ENCODE measurements at places on chromosomes 6 and 20.
A peak's percentile ranks its signal among the peaks of the same experiment; 100 is the strongest.

GRCh38 chr20:48574383-48574782 lies 253.4 kb downstream of the PREX1 start:
- no peak for DNase-seq

GRCh38 chr6:125370343-125370742 lies 68.6 kb upstream of the HDDC2 start:
- no peak for DNase-seq

DNA sequence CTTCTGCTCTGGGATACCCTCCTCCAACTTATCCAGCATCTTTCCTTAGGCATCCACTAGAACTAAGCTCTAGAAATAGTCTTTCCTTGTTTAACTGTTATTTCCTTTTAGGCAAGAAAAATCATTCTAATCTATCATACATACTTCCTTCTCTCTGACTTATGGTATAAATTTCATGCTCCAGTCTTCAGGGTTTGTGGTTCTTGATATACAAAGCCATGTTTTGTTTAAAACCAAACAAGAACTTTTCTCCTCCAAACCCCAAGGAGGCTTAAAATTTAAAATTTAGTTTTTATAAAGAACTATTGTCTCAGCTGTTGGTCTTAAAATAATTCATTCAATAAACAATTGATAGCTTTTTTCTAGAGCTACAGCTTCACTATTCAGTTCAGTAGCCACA lies 77.2 kb downstream of the CD164 start:
- DNase-seq: no peak

GRCh38 chr6:87779542-87779941 lies 77.5 kb upstream of the AKIRIN2 start:
- DNase-seq: no peak

DNA sequence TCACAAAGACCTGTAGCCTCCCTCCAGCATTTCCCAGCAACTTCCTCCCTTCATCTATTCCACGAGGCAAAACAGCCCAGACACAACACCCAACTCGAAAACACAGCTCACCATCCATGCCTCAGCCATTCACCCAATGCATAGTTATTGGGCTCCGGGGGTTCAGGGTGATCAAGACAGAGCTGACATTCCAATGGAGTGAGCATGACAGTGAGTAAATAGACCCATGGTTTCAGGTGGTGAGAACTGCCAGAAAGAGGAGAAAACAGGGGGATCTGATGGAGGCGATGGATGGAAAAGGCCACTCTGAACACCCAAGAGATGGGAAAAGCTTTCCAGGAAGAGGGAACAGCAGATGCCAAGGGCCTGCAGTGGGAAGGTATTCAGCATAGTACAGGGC lies 5.9 kb downstream of the CASS4 start:
- DNase-seq: no peak

DNA sequence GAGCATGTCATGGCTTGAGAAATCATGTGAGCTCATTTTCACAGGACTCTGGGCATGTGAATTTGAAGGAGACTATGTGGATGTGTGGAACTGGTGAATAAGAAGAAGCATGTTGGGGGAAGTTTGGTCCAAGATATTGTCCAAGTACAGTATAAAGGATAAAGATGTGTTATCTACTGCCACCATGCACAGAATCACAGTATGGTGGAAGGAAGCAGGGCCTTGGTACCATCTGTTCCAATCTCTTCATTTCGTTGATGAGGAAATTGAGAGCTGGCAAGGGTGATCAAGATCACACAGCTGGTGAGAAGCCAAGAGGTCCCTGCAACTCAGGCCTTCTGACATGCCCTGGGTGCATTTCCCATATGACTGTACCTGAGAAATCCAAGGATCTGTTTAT lies 31.5 kb upstream of the RIPOR2 start:
- DNase-seq: no peak

GRCh38 chr6:119078376-119079282 lies at the start of gene FAM184A:
TSS of gene FAM184A (minus strand) at chr6:119078664. CDS start at chr6:119078299, 365 bp downstream.
- DNase-seq: peak; percentile 67

GRCh38 chr6:143838395-143838794 lies 4.7 kb upstream of the LTV1 start:
- DNase-seq: no peak

- no peak for DNase-seq
Measured at GRCh38 chr6:7938562-7939183, 28.1 kb upstream of the TXNDC5 start.

GRCh38 chr6:33384581-33385020 lies 7.0 kb upstream of the KIFC1 start:
- DNase-seq: no peak

DNA sequence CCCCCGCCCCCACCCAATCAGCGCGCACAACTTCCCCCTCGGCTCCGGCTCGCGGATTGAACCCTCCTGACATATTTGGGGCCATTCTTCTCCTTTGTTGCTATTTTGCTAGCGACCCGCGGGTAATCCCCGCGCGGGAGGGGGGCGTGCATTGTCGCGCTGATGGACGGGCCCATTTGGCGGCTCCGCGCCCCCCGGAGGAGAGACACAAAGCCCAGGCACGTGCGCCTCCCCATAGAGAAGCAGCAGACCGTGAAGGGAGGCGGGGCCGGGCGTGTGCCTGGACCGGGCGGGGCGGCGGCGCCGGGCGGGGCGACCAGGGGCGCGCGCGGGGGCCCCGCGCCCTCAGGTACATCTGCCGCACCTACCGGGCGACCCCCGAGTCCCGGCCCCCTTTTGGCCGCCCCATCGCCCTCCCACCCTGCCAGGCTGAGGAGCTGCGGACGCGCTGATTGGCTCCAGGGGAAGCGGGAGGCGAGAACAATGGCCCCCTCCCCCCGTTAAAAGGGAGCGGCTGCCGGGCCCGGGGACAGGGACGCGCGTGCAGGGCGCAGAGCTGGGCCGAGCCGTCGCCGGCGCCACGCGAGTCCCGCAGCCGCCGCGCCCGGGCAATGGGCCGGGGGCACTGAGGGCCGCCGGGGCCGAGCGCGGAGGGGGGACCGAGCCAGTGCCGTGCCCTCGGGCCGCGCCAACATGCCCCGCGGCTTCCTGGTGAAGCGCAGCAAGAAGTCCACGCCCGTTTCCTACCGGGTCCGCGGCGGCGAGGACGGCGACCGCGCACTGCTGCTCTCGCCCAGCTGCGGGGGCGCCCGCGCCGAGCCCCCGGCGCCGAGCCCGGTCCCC lies at the start of gene INSM1:
Gene INSM1, plus strand, starts transcription at position 530 of the 843 bp plus-strand sequence. Its CDS starts 164 bp downstream, at position 694.
- DNase-seq: peak; percentile 99

DNA sequence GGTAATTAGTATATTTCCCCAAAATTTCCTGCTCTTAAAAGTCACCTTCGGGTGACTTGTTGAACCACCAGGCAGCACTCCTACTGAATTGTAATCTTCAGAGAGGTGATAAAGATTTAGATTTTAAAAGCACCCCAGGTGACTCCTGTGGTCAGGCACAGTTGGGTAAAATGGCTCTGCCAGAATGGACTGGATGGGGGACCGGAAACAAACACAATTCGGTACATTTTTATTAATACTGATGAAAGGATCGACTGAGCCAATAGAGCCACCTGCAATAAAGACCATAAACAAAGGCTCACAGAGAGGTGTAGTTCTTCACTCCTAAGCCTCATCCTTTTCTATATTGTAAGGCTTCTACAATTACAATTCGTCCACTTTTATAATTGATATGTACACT lies 19.6 kb upstream of the FAM83C start:
- DNase-seq: no peak

- no peak for DNase-seq
Measured at GRCh38 chr6:111775145-111775922, 97.9 kb downstream of the FYN start.

DNA sequence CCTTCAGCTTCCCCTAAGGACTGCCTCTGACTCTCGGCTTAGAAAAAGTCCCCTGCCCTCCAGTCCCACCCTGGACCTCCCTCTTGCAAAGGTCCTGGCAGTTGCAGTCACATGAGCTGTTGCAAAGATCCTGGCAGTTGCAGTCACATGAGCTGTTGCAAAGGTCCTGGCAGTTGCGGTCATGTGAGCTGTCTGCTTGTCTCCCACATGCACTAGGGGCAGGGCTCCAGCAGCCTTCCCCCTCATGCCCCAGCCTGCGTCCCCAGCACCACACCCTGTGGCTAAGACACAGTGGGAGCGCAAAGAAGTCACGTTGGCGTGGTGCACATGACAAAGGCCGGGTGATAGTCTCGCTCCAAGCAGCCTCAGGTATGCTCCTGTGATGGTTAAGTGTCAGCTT lies 82.9 kb downstream of the ZNF217 start:
- no peak for DNase-seq

DNA sequence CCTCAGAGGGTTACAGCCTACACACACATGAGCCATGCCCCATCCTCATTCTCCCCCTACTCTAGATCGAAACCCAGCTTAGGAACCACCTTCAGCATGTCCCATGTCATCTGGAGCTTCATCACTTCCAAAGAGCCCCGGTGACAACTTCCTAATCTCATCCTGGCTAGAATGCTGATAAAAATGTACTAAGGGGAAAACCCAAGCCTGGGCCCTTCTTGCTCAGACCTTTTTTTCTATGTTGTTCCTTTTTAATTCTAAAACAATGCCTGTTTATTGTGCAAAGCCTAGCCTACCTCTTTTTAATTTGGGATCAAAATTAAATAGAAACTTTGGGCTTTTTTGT lies 44.1 kb upstream of the NT5E start:
- no peak for DNase-seq

DNA sequence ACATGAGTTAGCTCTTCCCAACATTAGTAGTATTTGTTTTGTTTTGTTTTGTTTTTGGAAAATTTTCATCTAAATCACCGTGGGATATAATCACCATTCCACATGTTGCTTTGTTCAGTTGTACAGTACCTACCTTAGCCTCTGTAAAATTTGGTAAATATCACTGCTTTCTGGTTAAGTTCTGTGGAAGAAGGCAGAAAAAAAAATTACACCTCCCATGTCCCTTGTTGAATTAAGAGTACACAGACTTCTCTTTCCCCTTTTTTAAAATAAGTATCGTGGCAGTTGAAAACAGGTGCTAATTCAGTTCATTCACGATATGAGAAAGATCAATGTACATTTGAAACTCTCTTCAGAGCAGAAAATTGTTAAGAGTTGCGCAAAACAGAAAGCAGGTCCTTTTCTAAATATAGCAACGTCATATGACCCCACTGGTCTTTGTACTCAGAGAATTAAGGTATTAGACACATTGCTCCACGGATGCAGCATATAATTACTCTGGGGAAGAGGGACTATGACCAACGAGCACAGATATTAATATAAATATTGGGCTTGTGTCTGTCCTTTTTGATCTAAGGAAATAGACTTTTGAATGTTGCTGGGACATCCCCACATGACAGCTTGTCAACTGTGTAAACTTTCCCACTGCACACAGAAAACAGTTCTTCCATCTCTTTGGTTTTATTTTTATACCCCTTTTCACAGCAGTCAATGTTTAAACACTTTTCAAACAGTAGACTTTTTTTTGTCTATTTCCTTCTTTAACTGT lies 58.6 kb upstream of the ZNF217 start:
- no peak for DNase-seq

DNA sequence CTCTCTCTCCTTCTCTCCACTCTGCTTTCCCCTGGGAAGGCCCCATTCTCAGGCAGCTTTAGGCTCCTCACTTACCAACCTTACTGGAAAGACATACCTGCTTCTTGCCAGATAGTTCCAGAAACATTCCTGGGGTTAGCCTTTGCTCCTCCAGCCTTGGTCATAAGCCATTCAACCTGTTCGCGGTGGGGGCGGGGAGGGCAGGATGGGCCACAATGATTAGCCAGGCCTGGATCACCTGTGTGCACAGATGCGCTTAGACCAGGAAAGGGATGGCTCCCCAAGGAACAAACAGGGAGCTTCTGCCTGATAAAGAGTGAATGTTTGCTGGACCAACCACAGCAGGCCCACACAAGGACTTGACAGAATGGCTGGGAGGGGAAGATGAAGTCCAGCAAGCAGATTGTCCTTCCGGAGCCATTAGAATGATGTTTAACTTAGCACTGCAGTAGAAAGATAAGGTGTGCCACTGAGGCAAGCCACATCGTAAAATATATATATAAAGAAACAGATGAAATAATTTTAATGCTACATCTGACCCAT lies 57.7 kb upstream of the CDKAL1 start:
- DNase-seq: no peak

- DNase-seq: peak; percentile 32
Measured at GRCh38 chr6:10886691-10887502, at the start of gene SYCP2L. TSS of gene SYCP2L (plus strand) at chr6:10887052. CDS start at chr6:10887127, 75 bp downstream.

GRCh38 chr6:119312875-119313338 lies 36.7 kb downstream of the MAN1A1 start:
- no peak for DNase-seq

DNA sequence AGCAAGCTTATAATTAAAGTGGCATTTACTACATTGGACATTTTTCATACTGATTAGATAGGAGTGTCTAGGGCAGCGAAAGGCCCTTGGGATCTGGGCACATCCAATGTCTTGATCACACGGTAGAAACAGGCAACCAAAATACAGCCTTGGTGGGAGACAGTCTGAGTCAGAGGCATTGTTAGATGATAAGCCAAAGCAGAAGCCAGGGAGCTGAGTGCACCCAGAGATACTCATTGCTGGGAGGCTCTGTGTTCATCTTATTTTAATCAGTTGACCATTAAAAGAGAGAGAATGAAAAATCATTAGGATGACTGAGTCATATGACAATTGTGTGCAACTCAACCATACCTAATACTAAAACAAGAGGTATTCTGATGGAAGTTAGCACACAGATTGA lies 109.5 kb downstream of the LCA5 start:
- DNase-seq: no peak

GRCh38 chr6:161227004-161227960 lies 46.6 kb downstream of the AGPAT4 start:
- DNase-seq: no peak

DNA sequence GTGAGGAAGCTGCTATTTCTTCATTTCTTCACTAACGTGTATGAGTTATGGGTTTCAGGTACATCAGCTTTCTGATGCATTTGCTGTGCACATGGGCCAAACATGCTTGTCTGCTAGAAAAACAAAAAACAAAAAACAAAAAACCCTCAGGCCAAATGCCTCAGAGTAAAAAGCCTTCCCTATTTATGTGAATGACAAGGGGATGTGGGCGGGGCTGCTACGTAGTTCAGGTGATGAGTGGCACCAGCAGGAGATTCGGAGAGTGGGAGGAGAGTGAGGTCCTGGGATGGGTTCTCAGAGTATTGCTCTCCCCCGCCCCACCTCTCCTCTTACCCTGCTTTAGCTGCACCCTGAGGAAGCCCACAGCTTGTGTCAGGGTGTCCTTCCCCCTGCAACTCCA lies 596.8 kb upstream of the JAG1 start:
- no peak for DNase-seq

- no peak for DNase-seq
Measured at GRCh38 chr6:162177746-162178145, 549.8 kb downstream of the PRKN start.

GRCh38 chr6:108996208-108996607 lies 98.4 kb downstream of the SESN1 start:
- no peak for DNase-seq

DNA sequence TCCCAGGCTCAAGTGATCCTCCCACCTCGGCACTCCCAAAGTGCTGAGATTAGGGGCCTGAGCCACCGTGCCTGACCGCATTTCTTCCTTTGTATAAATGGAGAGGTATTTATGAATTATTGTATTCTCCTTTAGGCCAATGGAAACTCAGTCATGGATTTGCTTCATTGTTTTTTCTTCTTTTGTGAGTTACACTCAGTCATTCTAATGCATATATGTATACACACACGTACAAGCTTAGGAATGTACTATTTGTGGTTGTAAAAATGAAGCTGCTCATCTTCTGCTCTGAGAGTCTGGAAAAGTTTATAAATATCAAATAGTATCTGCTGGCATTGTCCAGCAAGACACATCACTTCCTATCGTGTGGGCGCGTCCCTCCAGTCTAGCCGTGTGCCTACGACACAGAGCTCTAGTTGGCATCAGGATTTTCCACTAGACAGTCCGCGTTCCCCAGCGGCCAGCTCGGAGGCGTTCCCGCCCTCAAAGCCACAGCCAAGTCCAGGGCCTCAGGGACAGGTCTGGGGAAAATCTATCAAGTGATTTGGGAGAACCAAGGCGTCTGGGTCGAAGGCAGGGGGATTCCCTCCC lies 215.2 kb downstream of the NFATC2 start:
- DNase-seq: no peak

Data from NCI-H2029 (cell line).